ENCODE measurements at places on chromosomes 3 and 15.

GRCh38 chr3:109057056-109057455 lies 60.9 kb downstream of the MORC1 start:
- no peak for DNase-seq

DNA sequence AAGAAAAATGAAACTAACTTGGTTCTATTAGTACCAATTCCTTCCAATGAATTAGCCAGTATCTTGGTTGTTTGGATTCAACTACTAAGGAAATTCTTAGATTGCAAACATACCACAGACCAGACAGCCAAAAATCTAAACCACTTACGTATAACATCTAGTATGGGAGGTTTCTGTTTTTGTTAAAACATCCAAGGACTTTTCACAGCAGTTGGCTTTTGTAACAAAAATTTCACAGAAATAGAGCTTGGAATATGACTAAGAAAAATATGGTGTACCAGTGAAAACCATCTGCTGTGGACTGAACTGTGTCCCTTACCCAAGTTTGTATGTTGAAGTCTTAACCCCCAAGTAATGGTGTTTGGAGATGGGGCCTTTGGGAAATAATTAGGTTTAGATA lies 199.2 kb downstream of the OTOL1 start:
- DNase-seq, result no peak

- no peak for DNase-seq
Observed at GRCh38 chr3:23819599-23820360, 14.0 kb downstream of the UBE2E1 start.

DNA sequence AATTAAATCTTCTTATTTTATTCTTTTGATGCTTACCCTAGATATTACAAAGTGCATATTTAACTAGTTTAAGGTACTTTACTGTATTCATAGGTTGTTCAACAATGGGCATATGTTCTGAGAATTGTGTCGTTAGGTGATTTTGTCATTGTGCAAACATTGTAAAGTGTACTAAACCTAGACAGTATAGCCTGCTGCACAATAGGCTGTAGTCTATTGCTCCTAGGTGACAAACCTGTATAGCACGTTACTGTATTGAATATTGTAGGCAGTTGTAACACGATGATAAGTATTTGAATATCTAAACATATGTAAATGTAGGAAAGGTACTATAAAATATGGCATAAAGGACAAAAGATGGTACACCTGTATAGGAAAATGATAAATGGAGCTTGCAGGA lies 100.7 kb downstream of the CACNA2D3 start:
- DNase-seq, result no peak

DNA sequence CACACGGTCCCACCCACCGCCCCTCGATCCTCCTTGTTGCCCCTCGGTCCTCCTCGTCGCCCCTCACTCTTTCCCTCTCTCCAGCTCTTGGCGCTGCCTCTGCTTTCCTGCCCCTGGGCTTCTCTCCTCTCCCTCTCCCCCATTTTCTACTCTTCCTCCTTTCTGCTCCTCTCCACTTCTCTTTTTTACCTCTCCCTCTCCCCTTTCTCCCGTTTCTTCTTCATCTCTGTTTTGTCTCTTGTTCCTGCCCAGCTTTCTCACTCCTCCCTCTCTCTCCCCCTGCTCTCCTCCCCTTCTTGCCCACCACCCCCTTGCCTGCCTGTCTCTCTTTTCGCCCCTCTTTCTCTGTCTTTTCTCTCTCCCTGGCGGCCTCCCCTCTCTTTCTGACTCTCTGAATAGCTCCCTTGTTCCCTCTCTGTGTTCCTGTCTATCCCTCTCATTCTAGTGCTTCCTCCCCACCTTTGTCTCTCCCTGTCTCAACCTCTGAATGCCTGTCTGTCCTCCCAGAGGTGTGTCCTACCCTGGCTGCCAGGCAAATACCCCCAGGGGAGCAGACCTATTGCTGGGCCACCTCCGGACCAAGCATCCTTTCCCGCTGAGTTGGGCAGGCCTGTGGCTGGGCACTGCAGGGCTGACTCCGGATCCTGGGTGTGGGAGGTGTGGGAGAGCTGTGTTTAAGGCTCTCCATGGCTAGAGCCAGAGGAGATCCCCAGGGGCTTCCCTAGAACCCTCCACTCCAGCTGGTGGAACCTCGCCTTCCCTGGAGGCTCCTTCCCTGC lies 41.0 kb downstream of the EPHB3 start:
- no peak for DNase-seq

Measured in SK-N-MC (cell line).